Uterus (tissue), 4 donors: ENCODE measurements at places on chromosomes 3 and 15. TPM values are rescaled to one million over a fixed set of nuclear protein-coding genes. Genes with fewer than 3 reads are reported as not detected.

DNA sequence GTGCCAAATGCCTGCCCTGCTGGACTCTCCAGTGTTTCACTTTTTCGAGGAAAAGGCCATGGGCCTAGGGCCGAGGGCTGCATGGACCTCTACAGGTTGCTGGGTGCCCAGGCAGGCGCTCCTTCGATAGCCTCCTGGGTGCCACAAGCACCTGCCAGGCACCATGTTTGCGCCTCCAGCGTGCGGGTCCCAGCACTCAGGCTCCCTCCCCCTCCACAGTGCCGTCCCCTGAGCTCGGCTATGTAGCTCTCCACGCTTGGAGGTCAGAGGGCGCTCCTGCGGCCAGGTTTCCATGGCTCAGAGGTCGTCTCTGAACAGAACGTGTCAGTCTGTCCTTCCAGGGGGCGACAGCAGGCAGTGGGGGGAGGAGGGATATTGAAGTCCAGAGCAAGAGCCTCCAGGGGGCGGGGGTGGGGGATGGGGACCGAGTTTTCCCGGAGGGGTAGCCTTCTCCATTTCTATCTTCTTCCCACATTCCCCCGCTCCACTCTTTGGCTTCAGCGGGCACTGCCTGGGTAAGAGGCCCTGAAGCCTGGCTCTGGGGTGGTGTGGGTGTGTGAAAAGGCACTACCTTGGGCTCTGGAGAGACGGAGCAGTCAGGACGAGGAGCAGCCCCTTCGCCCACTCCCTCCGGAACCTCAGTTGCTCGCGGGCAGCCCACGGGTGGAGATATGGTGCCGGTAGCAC is 3.6 kb downstream of the ONECUT1 start:
- H3K4me3 ChIP-seq: no peak overlapping the region
- H3K4me1 ChIP-seq: peaks cover 21% of the 10 kb centered on the region
- no peak for DNase-seq
- H3K27me3 ChIP-seq: peaks cover 70% of the 10 kb centered on the region
- H3K36me3 ChIP-seq: no peaks in the 10 kb centered on the region

DNA sequence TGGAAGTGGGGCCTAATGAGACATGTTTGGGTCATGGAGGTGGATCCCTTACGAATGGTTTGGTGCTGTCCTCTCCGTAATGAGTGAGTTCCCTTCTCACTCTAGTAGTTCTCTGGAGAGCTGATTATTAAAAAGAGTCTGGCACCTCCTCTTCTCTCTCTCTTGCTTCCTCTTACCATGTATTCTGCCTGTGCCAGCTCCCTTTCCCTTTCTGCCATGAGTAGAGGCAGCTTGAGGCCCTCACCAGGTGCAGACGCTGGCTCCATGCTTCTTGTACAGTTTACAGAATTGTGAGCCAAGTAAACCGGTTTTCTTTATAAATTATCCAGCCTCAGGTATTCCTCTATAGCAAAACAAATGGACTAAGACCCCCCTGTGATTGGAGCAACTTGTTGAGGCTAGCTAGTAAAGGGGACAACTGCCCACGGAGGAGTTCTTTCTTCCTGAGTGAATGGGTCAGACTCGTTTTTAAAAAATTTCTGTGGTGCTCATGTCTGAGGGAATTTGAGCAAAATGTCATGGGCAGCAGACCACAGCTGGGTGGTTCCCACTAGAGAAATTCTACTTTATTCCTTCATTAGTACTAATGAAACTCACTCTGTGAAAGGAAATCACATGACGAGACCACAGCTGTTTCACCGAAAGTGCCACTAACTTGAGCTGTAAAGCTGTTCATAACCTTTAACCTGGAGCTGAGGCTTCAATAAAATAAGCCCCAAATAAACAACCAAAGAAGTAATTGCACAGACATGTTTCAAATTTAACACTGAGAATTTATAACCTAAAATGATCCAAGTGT is 210.0 kb downstream of the NFKBIZ start:
- H3K4me3 ChIP-seq: no peak overlapping the region
- no peaks in the 10 kb centered on the region for H3K27me3 ChIP-seq
- H3K36me3 ChIP-seq: no peaks in the 10 kb centered on the region

DNA sequence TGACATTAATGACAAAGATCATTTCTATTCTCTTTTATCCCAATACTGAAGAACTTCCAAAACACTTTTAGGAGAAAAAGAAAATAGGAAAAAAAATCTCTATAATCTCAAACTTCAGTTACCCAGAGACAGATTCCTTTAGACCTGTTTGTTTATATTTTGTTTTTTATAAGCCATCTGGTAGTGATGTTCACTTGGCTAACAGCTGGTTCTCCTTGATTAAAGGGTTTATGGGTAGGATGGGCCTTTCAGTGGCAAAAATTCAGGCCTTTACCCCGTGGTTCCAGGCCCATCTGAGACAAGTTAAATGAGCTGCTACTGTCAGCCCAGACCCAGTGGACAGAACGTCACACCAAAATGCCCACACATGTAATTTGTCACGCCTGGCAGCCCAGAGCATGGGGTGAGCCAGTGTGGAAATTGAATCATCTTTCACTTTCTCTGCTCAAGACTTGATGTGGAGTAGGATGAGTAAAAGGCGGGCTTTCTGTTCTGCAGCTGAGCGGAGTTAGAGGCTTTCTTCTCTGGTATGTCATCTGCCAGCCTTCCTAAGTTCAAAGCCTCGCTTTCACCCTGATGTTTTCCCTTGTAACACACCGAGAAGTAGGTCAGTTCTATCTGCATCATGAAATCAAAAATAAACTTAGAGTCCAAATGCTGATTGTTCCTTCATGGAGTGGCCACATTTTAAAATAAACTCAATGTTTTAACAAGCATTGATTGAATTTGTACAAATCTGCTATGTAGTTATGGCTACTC is 62.5 kb upstream of the SKOR1 start:
- H3K4me3 ChIP-seq: no peak overlapping the region
- H3K36me3 ChIP-seq: no peaks in the 10 kb centered on the region
- no peak for DNase-seq
- no peak overlapping the region for H3K27ac ChIP-seq
- no peaks in the 10 kb centered on the region for H3K27me3 ChIP-seq

DNA sequence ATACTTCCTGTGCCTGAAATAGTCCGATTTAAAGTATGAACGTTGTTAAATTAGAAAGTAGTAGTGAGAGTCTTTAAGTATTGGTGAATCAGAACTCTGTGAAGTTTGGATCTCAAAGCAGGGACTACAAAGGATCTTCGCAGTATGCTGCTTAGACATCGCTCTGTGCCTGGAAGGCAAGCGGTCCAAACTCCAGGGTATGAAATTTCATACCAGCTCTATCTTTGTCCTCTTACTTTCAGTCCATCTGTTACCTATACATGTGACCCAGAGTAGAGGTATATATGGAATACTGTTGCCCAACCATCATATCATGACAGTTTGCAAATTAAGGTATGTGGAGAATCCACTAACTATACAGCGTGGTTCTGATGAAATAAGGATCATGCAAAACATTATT is 34.5 kb downstream of the VPS8 start:
- no peak overlapping the region for H3K4me3 ChIP-seq
- no peaks in the 10 kb centered on the region for H3K4me1 ChIP-seq

Gene CLDN16
- 0.07 TPM for total RNA-seq

DNA sequence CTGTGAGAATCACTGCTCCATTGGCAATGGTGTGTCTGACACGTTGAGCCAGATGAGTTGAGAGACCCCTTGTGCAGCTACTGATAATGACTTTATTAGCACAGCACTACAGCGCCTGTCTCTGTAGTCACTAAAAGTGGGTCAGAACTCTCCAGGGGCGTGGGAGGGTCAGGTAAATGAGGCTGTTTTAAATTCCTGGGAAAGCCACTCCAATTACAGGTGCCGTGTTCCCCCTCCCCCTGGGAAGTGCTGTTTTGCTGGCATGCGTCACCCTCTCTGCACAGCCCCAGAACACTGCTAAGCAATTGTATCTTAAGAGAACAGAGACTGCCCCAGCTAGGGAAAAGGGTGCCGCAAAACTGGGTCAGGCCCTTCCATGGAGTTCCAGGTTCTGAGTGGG is 21.5 kb upstream of the CPNE9 start:
- no peaks in the 10 kb centered on the region for H3K4me1 ChIP-seq
- H3K36me3 ChIP-seq: no peaks in the 10 kb centered on the region
- no peak overlapping the region for H3K4me3 ChIP-seq
- no peak for DNase-seq

- no peaks in the 10 kb centered on the region for H3K36me3 ChIP-seq
- no peak overlapping the region for H3K4me3 ChIP-seq
- DNase-seq: no peak
- no peaks in the 10 kb centered on the region for H3K27me3 ChIP-seq
- no peaks in the 10 kb centered on the region for H3K4me1 ChIP-seq
- no peak overlapping the region for H3K27ac ChIP-seq
Measured at GRCh38 chr3:27960133-27960532, 238.0 kb upstream of the EOMES start.
